Stimulated activated CD8-positive, alpha-beta memory T cell treated with anti-CD3 and anti-CD28 coated beads, Interleukin-15, amount 100 ng/mL, for 24 hours (primary cell): ENCODE measurements at places on chromosomes 3 and 15.

DNA sequence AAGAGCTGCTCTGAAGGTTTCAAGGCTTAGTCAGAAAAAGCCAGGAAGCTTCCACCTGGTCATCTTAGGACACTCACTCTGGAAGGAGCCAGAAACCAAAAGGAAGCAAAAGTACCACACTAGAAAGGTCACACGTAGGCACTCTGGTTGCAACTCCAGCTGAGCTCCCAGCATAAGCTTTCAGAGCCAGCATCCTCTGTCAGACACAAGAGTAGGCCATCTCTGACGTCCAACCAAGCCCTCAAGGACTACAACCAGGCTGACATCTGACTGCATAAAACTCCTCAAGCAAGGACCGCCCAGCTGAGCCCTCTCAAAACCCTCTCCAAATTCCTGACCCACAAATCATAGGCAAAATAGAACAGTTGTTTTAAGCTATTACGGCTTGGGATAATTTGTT is 12.8 kb downstream of the SH3BP5 start:
- no peak for DNase-seq

DNA sequence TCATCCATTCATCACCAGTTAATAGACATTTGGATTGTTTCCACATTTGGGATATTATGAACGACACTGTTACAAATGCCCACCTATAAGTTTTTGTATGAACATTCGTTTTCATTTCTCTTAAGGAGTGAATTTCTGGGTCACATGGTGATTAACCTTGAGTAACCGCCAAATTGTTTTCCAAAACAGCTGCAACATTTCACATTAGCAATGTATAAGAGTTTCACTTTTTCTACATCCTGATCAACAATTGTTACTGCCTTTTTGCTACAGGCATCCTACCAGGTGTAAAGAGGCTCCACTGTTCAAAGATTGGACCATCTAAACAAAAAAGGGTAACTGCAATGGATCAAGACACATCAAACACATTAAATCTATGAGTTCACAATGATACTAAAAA is 52.0 kb downstream of the CPEB1 start:
- DNase-seq: no peak

DNA sequence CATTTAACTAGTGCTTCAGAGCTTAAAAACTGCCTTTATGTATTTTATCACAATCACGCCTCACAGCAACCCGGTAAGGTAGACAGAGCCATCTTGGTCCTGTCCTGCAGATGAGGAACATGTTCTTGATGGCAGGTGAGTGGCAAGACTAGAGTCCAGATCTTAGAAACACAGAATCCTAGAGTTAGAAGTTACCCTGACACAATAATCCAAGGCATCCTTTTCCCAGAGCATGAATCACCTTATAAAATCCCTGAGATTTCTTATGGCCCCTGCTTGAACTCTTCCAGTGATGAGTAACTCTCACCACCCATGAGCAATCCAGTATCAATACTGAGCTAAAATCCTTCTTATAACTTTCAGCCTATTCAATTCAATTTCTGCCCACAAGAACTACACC is 16.9 kb downstream of the POPDC2 start:
- no peak for DNase-seq

- DNase-seq: no peak
Measured at GRCh38 chr3:58661836-58662420, 4.6 kb downstream of the FAM3D start.

- DNase-seq: no peak
Measured at GRCh38 chr3:71466483-71466882, 117.0 kb downstream of the FOXP1 start.

GRCh38 chr3:187684444-187684843 is 14.2 kb upstream of the SST start:
- DNase-seq: no peak

DNA sequence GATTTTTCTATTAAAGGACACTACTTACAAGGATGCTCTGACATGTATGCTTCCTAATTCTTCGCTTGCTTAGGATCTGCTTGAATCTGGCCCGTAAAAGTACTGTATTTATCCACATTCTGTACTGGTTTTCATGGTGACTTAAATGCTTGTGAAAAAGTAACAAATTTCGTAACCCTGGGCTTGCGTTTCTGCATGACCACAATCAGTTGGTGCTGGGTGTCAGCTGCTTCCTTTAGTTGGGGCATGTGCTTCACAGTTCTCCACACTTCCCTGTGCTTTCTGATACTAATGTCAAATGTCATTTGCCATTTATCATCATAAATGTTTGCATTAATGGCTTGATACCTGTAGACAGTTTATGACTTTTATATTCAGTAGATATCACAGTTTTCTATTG is 218.4 kb upstream of the MLF1 start:
- no peak for DNase-seq

GRCh38 chr3:65995030-65995429 is 43.7 kb downstream of the MAGI1 start:
- DNase-seq: no peak

GRCh38 chr3:105042586-105042985 is 324.1 kb upstream of the ALCAM start:
- no peak for DNase-seq

DNA sequence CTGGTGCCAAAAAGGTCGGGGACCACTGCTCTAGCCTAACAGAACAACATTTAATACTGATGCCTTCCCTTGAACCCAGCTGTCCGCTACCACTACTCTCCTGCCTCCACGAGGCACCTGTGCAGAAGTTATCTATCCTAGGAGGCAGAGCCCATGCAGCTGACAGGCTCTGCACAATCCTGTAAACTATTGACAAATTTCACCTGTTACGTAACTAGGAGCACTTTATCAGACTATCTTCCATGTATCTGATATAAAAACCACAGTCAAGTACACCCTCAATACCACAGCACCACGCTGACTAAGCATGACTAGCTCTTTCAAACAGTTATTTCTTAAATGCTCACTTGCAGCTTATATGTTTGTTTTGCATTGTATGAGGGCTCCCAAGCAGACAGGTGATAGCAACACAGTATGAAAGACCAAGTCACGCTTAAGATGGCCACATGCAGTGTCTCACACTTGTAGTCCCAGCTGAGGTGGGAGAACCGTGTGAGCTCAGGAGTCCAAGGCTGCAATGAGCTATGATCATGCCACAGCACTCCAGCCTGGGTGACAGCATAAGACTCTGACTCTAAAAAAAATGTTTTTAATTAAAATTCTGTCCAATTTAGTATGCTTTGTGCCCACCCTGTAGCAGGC is 4.5 kb upstream of the IL17RC start:
- DNase-seq: no peak

- DNase-seq: no peak
Measured at GRCh38 chr3:185062191-185062590, 90.7 kb downstream of the C3orf70 start.

DNA sequence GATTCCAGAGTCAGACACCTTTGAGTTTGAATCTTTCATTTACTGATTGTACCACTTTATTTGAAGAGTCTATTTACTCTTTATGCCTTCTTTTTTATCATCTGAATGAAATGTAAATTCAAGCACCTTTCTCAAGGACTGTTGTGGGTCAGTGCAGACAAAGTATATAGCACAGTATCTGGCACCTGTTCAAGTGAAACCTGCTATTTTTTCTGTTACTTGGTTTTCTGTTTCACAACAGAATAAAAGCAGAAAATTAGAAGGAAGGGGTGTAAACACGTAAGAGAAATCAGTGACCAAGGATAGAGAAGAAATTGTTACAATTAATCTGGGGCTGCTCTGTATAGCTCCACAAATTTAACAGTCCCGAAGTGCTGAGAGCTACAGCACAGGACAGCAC is 357.4 kb downstream of the RSL24D1 start:
- no peak for DNase-seq

DNA sequence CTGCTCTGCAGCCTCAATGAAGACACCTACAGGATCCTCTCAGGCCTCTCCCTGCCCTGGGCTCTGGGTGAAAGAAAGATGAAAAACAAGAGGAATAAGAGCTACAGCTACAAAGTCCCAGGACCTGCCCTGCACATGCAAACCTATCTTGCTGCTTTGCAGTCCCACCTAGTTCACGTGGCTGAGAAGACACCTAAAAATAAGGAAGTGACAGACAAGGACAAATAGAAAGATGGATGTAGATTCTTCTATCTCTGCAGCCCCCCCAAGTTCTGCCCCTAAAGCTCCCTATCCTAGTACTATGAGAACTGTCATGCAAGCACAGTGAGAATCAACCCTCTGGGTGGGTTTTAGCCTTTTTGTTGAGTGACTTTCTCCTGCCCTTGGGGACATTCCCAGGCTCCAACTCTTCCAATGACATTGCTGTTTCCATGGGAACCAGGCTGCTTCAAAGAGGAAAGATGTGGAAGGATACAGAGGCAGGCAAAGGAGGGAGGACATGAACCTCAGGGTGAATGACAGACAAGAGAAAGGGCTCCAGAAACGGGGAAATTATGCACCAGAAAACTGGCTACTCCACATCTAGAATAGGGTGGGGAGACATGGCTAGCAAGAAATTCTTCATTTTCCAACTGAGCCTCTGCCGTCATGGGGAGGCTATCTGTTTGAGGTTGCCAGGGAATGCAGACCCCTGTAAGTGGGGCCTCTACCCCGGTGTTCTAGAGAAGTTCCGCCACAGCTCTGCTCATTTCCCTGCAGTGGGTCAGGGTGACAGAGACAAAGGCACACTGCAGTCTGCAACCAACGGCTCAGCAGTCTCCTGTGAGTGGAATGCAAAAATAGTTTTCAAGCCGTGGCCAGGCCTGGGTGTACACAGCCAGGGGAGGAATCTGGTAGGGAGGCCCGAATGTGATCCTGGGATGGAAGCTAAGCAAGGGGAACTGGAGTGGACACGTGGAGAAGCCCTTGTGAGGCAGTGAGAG is 5.2 kb downstream of the CSPG5 start:
- no peak for DNase-seq
